WTC11 (cell line): ENCODE measurements at places on chromosomes 4 and X. TPM values are rescaled to one million over a fixed set of nuclear protein-coding genes. Genes with fewer than 3 reads are reported as not detected.

GLRB gene
- 0.31 to 1.3 TPM (median 0.71 TPM) in 3 replicates for total RNA-seq

POF1B gene
- 0.09 to 0.23 TPM in 2 of 3 replicates, not detected in the other for total RNA-seq

CHST7 gene
- total RNA-seq: 17.0 to 19.6 TPM (median 18.5 TPM) in 3 replicates

NHS gene
- 4.5 to 5.8 TPM (median 5.6 TPM) in 3 replicates for total RNA-seq

GALNTL6 gene
- total RNA-seq: 0.11 to 0.24 TPM (median 0.21 TPM) in 3 replicates

DDX53 gene
- total RNA-seq: not detected in 3 replicates

MAOA gene
- 6.0 to 7.6 TPM (median 6.7 TPM) in 3 replicates for total RNA-seq

PPP1R2C gene
- total RNA-seq: not detected in 3 replicates

MPC1L gene
- total RNA-seq: not detected in 3 replicates

GRCh38 chr4:67861513-67861912, 22.3 kb downstream of the TMPRSS11D start:
- no peak for DNase-seq

DNA sequence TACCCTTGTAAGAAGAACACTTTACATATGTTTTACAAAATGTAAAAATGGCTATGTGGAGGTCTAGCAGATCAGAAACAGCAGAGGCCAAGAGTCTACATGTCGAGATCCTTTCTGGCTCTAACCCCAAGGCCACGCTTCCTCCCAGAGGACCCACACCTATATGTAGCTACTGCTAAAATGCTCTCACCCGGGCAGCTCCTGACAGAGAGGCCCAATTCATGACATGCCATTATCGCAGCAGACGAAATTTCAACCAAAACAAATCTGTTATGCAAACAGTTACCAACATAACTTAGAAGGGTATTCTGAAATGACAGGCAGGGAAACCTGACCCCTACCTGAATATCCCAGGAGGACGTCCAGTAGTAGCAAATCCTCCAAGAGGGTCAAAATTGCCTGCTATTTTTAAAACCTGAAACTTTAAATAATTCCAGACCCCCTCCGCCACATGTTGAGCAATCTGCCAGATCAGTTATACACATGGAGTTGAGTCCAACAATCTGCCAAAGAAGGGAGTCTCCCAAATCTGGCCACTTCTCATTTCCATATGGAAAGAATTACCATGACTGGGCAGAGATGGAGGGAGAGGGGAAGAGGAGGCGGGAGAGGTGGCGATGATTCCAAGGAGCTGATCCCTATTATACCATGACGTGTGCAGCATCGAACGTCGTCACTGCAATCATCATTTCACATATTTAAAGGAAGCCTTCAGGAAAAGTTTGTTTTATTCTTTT, 192.9 kb upstream of the TBL1X start:
- DNase-seq: no peak

GRCh38 chr4:152009983-152010709, 249.3 kb upstream of the GATB start:
- DNase-seq: no peak

DNA sequence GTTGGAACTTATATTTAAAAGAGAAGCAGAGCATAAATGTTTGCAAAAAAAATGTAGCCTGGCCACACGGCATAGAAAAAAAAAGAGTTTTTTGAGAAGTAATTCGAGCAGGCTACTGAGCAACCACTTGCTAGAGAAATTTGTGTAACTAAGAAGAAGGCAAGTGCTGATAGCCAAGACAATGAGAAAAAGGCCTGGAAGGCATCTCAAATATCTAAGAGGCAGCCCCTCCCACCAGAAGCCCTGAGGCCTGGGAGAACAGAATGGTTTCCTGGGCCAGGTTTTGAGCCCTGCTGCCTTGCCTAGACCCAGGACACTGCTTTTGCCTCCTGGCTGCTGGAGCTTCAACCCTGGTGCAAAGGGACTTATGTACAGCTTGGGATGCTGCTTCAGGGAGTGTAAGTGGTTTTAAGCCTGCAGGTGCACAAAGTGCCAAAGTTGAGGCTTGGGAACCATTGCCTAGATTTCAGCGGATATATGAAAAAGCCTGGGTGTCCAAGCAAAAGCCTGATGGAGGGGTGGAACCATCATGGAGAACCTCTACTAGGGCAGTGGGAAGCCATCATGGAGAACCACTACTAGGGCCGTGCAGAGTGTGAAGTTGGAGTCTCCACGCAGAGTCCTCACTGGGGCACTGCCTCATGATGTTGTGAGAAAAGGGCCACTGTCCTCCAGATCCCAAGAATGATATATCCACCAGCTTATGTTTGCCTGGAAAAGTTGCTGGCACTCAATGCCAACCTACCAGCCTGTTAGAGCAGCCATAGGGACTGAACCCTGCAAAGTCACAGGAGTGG, 9.7 kb downstream of the TECRL start:
- DNase-seq: peak; percentile 19

DNA sequence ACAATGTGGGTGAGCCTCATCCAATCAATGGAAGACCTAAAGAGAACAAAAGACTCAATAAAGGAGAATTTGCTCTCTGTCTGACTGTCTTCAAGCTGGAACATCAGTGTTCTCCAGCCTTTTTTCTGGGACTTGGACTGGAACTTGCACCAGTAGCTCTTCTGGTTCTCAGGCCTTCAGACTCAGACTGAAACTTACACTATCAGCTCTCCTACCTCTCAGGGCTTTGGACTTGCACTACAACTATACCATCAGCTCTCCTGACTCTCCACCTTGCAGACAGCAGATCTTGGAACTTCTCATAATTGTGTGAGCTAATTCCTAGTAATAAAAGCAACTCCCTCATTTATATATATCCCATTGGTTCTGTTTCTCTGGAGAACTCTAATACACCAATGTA, 185.9 kb downstream of the SMIM20 start:
- no peak for DNase-seq

DNA sequence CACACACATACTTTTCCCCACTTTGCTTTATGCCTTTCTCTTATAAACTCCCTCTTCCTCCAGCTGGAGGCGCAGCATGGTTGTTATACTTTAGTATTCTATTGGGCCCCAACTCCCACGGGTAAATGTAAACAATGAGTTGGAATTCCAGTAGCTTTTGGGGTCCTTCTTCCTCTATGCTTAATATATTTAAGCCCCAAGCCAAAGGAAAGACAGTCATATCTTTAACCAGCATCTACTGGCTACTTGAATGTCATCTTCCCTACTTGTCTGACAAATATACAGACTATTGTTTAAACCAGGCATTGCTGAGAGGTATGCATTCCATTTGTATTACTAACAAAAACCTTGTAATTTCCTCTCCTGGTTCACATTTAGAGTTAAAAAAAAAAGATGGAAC, 72.9 kb downstream of the WDR19 start:
- no peak for DNase-seq

- no peak for DNase-seq
Observed at GRCh38 chr4:152206646-152207377, 329.1 kb downstream of the FBXW7 start.

GRCh38 chr4:7116705-7117104, 48.8 kb upstream of the GRPEL1 start:
- no peak for DNase-seq

DNA sequence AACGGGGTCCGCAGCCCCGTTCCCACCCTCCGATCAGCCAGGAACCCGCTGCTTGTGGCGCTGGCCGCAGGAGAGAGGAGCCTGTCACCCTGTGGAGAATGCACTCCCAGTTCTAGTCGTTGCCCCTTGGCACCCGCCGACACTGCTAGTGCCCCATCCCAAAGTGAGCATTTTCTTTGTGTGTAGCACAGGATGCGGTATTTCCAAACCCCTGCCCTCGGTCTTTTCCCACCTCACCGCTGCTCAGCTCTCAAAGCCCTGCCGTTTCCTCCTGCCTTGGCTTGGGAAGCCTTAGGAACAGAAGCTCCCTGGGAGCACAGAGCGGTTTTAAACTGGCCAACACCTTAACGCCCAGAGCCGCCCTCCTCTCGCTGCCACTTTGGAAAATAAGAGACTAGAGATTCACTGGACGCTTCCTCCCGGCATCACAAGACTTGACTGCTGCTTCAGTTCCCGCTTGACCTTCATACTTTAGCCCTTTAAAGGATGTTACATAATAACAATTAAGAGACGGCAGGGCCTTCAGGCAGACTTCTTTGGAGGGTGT, 772 bp downstream of the CYP4V2 start:
- peak; percentile 43 for DNase-seq

DNA sequence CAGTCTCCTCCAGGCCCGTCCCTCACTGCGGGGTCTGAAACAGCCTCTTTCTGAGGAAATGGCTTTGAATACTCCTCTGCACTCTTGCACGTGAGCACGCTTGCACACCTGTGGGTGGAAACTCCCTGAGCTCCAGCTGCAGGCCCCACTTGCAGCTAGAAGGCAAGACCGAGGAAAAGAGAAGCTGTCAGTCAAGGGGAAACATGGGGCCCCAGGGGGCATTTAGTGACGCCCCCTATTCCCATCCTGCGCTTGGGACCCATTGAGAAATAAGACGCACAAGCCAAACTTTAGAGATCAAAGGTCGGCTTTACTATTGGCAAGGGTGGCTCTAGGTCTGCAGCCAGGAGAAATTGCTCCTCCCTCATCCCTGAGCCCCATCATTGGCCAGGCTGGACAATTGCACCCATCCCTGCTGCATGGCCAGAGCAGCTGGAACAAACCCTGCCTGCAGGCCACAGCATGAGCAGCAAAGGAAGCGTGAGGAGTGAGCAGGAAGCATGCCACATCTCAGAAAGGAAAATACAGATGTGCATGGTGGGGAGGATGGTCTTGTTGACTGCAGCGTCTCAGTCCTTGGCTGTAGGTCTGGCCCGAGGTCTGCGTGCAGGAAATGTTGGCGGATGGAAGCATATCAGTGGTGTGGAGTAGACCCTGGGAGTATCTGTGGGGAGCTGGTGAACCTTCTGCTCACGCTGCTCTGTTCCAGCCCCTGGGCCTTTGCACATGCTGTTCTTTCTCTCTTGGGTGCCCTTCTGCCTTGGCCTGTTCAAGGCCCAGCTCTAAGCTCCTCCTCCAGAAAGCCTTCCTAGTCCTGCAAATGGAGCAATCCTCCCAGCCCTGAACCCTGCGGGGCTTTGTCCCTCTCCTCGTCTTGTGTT, 93.9 kb downstream of the PSAPL1 start:
- DNase-seq: no peak

- DNase-seq: no peak
Observed at GRCh38 chr4:87657525-87657924, 7.4 kb downstream of the DMP1 start.

- no peak for DNase-seq
Observed at GRCh38 chr4:1097553-1097952, 15.8 kb downstream of the RNF212 start.

- DNase-seq: no peak
Observed at GRCh38 chr4:145044341-145044740, 53.7 kb downstream of the ANAPC10 start.

DNA sequence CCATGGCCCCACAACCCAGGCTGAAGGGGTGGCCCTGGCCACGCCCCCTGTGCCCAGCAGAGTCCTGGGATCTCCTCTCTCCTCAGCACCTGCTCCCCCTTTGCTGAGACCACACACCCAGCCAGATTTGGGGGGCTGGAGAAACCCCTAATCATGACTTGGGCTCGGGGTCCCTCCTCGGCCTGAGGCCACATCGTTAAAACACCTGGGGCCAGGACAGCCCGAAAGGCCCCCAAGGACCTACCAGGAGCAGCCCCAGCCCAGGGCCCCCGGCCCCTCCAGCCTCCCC, 116.7 kb downstream of the FAM53A start:
- no peak for DNase-seq

DNA sequence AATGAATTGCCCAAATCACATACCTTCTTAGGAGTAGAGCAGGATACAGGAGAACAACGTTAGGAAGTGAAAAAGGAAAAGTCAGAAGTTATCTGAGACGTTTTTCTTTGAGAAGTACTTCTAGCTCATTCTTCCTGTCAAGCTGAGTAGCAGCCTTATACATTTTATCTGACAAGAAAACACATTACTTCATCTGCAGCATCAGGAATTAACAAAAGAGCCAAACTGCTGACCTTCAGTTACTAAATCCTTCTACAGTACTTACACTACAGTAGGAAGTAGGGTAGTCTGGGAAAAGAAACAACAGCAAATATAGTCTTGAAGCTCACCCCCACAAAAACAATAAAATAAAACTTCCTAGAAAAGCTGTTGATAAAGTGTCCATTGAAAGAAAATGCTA, 57.0 kb downstream of the ATP11C start:
- no peak for DNase-seq

DNA sequence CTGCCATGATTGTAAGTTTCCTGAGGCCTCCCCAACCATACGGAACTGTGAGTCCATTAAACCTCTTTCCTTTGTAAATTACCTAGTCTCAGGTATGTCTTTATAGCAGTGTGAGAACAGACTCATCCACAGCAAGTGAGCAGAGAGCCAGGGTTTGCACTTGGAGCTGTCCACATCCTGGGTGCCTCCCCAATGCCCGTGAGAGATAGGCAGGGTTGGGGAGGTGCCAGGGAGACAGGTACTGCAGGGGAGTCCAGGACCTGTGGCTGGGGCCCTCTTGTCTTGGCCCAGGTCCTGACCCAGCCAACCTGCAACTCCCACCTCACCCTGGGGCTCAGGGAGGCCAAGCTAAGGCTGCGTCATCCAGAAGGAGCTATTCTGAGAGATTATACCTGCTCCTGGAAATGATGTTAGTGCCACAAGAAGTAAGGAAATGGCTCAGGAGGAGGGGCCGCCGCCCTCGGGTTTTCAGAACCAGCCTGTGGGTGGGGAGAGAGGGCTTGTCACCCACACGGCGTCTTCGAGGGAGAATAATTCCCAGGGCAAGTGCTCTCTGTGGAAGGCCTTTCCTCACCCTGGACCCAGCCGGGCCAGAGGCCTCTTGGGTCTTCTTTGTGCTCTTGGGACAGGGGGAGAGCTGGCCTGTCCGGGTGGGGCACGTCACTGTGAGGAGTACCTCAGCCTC, 66.5 kb downstream of the ADRA2C start:
- DNase-seq: no peak

DNA sequence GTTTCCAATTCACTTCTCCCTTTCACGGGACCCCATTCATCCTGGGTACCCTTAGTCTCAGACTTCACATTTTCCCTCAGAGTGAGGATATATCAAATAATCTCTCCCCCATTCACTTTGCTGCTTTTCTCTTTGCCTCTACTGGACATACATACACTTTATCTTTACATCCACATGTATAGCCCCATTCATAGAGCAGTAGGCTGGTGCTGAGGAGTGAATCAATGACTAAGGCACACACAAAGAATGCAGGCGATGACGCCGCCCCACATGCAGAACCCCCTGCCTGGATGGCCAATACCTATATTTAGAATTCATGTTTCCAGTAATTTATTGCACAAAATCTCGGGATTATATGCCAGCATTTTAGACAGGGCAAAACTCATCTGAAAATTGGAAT, 554.3 kb upstream of the TENM3 start:
- DNase-seq: no peak

DNA sequence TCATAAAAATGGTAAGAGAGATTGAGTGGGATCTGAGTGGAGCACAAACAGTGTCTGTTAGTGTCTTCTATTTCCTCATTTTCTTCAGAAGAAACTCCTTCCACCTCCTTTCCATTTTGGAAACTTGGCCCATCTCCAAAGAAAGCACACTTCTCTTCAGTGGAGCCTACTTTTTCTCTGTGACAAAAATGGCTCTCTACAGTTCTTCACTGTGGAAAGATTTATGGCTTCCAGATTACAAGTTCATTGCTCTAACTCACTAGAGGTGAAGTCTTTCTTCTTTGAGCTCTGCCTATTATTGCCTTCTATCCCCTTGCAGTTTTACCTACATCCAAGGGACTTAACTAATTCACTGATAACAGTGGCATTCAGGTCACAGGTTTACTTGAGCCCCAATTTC, 325.8 kb downstream of the ANTXR2 start:
- no peak for DNase-seq
